Cortex of kidney (tissue), 1 donor: ENCODE measurements at places on chromosomes 1 and 21.

DNA sequence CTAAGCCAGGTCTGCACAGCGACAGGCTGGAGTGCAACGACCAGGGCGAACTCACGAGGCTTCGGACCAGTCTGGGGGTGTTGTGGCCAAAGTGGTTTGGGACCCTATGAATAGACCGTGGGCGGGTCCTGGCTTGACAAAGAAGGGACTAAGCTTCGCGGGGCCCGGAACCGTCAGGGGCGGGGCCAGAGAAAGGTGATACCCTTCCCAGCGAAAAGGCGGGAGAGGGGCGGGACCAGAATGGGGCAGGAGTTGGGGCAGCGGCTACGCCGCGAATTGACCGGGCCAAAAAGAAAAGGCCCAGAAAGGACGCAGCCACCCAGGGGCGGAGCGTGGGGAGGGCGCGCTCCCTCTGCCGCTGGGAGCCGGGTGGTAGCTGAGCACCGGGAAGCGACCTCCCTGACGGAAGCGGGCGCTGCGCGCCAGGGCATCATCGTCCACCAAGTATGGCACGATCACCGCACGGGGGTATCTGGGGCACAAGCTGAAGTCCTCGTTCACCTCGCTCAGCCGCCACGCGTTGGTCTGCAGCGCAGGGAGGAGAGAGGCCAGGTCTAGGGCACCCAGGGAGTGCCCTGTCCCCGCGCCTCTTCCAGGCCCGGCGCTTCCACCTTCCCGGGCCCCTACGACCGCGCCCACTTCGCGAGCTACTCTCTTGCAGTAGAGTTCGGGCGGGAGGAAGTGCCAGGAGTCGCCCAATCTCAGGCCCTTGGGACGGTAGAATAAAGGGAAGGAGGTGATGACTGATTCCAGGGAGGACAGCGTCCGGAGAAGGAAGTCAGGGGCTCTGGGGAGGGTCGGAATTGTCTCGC is 6.7 kb upstream of the FAM167B start:
- no peak for DNase-seq

DNA sequence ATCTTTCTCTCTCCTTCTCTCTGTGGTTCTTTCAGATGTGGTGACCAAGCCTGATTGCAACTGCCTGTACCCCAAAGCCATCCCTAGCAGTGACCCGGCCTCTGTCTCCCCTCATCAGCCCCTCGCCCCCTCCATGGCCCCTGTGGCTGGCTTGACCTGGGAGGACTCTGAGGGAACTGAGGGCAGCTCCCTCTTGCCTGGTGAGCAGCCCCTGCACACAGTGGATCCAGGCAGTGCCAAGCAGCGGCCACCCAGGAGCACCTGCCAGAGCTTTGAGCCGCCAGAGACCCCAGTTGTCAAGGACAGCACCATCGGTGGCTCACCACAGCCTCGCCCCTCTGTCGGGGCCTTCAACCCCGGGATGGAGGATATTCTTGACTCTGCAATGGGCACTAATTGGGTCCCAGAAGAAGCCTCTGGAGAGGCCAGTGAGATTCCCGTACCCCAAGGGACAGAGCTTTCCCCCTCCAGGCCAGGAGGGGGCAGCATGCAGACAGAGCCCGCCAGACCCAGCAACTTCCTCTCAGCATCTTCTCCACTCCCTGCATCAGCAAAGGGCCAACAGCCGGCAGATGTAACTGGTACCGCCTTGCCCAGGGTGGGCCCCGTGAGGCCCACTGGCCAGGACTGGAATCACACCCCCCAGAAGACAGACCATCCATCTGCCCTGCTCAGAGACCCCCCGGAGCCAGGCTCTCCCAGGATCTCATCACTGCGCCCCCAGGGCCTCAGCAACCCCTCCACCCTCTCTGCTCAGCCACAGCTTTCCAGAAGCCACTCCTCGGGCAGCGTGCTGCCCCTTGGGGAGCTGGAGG is 12.7 kb downstream of the CSF1 start:
- no peak for DNase-seq

DNA sequence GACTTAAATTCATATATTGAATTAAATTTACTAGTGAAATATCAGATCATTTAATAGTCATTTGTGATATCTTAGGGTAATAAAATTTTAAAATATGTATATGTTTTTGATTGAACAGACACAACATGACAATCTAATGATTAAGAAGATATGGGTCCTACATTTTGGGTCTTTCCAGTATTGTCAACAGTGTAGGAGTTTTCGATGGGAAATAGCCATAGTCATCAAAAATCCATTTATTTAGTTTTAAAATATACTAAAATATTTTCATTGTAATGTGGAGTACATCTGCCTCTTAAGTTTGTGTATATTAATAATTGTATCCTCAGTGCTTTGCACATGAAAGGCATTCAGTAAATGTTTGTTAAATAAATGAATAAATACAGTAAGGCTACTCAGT is 14.0 kb downstream of the TRMT13 start:
- DNase-seq: no peak

GRCh38 chr1:105172788-105173187 is 1423.1 kb downstream of the AMY1C start:
- DNase-seq: no peak

DNA sequence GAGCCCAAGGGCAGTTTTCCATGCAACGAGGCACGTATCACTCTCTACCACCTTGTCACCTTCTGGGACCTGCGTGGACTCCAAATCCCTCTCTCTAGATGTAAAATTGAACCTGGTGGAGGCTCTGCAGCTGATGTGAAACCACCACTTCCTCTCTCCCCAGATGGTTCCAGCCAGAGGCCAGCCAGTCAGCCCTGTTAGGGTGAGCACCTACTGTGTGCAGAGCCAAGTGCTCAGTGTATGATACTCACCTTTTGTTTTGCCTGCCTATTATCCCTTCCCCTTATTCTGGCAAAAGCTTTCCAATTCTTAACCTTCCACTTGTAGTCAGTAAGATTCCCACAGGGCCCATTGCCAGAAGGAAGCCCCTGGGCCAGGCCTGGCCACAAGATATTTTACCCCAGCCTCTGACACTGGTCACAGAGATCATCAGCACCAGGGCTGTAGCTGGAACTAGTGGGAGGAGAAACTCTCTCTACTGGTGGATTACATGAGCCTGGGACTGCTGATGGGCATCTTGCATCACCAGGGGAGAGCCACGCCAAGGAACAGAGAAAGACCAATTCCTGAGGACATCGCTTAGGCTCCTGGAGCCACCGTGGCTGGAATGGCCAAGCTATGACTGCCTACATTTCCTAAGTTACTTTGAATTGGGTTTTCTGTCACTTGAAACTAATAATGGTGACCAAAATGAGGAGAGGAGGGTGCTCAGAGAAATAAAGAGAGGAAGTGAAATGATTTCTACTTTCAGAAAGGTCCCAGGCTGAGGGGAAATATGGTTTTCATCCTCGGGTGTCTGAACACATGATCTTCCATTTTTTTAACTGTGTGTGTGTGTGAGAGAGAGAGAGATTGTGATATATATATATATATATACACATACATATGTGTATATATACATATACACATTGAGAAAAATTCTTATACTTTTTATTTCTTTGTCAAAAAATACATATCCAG is 26.6 kb upstream of the RD3 start:
- DNase-seq: no peak

- DNase-seq: no peak
Measured at GRCh38 chr21:42472521-42472920, 23.5 kb downstream of the RSPH1 start.

- no peak for DNase-seq
Measured at GRCh38 chr1:1418464-1419362, 2.4 kb downstream of the ANKRD65 start.

- DNase-seq: no peak
Measured at GRCh38 chr1:24955161-24955560, 25.1 kb upstream of the RUNX3 start.

DNA sequence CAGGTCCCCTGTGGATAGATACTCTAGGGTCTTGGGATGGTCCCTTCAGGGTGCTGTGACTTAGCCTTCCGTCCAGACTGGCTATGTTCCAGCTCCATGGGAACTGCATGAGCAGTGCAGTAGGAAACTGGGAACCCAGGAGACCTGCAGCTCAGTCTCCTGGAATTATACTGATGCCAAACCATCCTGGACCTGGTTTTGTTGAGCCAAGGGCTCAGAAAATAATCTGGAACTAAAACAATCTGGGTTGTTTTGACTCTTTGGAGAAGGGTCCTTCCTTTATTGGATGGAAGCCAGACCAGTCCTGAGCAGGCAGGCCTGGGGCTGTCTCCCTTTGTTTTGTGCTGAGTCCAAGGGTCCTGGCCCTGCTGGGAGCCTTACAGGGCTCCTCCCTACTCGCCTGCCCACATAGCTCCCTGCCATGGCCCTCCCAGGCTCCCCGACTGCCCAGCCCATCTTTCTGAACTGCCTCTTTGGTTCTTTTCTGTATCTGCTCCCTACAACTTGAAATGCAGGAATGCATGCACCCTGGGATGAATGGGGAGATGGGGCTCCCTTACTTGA is 1.2 kb downstream of the IPO13 start:
- no peak for DNase-seq
